ENCODE measurements at places on chromosomes 3 and 15.
A peak's percentile ranks its signal among the peaks of the same experiment; 100 is the strongest.

DNA sequence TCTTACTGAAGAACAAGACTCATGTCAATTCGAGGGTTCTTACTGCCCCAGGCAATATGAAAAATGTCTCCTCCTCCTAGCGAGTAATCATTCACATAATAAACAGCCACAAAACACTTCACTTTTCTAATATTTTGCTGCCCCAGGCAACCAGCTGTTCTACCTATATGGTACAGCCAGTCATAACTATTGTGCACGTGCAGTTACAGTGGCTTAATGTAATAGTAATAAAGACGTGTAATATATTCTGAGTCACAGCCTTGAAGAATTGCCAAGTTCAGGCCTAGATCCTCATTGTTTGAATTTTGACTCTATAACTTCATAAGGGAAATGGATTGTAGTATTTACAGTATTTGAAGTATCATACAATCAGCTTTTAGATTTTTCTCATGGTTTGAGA lies 1250.0 kb upstream of the GBE1 start:
- no peak for DNase-seq

DNA sequence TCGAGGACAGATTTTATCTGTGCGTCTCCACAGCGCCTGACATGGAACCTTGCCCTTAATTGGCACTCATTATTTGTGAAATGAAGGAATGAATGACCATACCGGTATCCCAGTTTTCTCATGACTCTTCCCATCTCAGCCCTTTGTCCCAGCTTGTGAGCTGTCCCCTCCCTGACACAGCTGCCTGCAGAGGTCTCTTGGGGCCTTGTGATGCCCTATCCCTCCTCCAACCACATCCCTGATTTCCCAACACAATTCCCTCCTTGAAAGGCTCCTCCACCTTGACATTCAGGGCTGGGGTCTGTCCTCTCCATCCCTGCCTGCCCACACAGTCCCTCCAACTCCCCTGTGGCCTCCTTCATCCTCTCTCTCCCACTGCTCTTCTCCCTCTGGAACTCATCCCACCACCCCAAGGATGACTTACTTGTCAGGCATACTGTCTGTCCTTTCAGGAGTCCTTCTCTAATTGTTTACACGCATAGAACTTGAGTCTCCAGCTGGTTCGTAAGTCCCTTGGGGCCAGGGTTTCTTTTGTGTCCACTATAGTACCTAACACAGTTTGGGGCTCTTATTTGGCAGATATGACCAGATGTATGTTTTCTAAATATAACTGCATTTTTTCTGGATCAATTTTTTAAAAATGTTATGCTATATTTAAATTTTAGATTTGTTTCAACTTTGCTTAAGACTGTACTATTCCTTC lies 35.6 kb upstream of the FILIP1L start:
- no peak for DNase-seq

DNA sequence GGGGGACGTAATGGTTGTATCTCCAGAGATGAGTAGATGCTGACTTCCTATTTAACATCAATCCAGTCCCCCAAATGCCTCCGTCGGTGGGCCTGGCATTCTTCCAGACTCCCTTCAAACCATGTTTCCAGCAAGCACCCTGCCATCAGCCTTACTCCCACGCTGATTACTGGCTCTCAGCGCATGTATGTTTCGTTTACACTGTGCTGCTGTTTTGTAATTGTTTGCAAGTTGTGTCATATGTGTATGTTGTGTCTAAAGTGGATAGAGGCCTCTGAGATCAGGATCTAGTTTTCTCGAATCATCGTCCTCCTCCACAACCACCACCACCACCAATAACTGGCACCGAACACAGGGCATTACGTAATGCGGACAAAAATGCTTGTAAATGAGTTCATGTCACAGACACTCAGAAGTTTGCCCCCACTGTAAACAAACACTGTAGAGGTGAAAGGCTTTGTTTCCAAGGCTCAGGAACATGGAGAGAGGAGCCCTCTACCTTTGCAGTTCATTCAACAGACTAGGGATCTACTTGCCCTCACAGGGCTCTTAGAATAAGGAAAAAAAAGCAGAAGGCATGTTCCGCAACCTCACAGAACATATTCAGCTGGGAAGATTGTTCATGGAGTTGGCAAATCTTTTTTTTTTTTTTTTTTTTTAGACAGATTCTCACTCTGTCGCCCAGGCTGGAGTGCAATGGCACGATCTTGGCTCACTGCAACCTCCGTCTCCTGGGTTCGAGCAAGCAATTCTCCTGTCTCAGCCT lies 46.1 kb upstream of the SEMA4B start:
- no peak for DNase-seq

GRCh38 chr3:191382661-191383060 lies 52.3 kb upstream of the UTS2B start:
- no peak for DNase-seq

- DNase-seq, result no peak
Observed at GRCh38 chr3:187841560-187841959, 96.3 kb upstream of the BCL6 start.

- DNase-seq, result no peak
Observed at GRCh38 chr15:74563442-74563841, 22.4 kb downstream of the ARID3B start.

GRCh38 chr3:29065211-29065785 lies 215.6 kb upstream of the RBMS3 start:
- peak; percentile 57 for DNase-seq

DNA sequence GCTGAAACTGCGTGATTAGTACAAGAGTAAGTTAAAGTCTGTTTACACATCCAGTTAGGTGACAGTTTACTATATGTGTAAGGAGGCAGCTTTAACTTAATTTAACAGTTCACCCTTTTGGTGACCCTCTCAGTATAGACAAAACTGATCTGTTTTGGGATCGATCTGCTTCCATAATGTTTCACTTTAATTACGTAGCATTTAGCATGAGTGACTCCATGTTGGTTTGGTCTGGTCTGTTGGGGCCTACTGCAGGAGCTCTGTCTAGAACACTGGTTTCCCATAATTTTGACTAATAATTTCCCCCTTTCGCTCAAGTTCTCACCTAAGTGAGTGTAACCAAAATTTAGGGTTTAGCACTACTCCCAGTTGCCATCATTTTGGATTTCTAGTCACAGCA lies 6.4 kb upstream of the SECISBP2L start:
- DNase-seq, result no peak

DNA sequence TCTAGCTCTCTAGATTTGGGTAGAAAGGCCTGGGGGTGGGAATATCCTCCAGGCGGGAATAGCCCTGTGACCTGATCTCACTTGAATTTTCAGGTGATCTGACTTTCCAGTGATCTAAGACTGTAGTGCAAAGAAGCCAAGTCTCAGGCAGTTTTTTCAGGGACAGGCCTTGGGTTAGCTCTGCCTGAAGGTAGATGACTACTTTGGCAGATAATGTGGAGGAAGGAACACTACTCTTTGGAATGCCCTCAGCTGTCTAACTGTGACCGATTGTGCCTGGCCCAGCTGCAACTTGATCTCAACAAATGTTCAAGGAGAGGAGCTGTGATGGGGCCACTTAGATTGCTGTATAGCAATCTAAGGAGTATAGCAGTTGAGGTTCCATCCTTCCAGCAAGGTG lies 193.7 kb downstream of the TCF12 start:
- DNase-seq, result no peak

DNA sequence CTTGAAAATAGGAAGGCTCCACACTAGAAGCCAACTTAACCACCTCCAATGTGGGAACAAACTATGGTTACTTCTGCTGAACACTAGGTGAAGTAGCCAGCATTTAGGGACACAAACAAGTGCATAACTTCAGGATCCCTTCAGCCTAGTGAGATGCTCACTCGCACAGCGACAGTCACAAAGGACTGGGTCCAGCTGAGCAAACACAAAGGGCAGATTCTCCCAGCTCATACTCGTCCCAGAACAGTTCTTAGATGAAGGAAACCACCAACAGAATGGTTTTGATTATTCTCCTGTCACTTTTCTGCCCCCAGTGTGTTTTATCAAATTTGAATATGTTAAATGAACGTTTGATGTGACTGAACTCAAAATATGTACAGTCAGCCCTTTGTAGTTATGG lies 201.6 kb downstream of the KCNAB1 start:
- no peak for DNase-seq

DNA sequence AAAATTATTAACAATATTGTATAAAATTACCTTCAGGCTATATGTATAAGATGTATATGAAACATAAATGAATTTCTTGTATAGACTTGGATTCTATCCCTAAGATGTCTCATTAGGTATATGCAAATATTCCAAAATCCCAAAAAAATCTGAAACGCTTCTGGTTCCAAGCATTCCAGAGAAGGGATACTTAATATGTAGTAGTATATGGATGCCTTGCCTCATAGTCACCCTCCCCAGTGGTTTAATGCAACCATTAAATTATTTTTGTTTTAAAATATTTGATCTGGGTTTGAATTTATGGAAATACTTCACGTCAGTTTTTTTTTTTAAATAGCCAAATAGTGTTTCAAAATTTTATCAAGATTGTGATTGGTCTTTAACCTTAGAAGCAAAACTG lies 27.2 kb downstream of the PLCL2 start:
- DNase-seq, result no peak

GRCh38 chr3:31839144-31839917 lies 141.7 kb downstream of the OSBPL10 start:
- DNase-seq, result no peak

GRCh38 chr3:30504939-30505338 lies 101.5 kb upstream of the TGFBR2 start:
- no peak for DNase-seq

- DNase-seq, result no peak
Observed at GRCh38 chr3:13172644-13173013, 99.4 kb upstream of the IQSEC1 start.

GRCh38 chr15:79948095-79948695 lies 22.8 kb downstream of the BCL2A1 start:
- no peak for DNase-seq

Data from ureter (tissue), 1 donor.